ENCODE measurements at places on chromosomes 1 and 21. TPM values are rescaled to one million over a fixed set of nuclear protein-coding genes. Genes with fewer than 3 reads are reported as not detected.

The SPRR2D gene
- not detected for total RNA-seq

The RSPO1 gene
- total RNA-seq = not detected

The IVL gene
- not detected for total RNA-seq

The FALEC gene
- total RNA-seq = not detected

The L1TD1 gene
- total RNA-seq = under 0.01 TPM

The AADACL4 gene
- not detected for total RNA-seq

The IL20 gene
- total RNA-seq = not detected

The SELE gene
- not detected for total RNA-seq

The WNT4 gene
- not detected for total RNA-seq

The CACNA1E gene
- total RNA-seq = not detected

The DEPDC1 gene
- 36.1 TPM for total RNA-seq

The WDR64 gene
- not detected for total RNA-seq

The AGRN gene
- 7.9 TPM for total RNA-seq

The DPT gene
- total RNA-seq = 8.8 TPM

The TMEM201 gene
- 2.8 TPM for total RNA-seq

The OR2W3 gene
- not detected for total RNA-seq

The CFHR4 gene
- not detected for total RNA-seq

The HPCAL4 gene
- under 0.01 TPM for total RNA-seq

The OPTC gene
- not detected for total RNA-seq

All from fibroblast of the aortic adventitia (primary cell).